ENCODE measurements at places on chromosomes 2 and 18. TPM values are rescaled to one million over a fixed set of nuclear protein-coding genes. Genes with fewer than 3 reads are reported as not detected.

Gene CRYGC
- total RNA-seq = not detected

Gene STPG4
- 0.23 TPM for total RNA-seq

Gene TTN
- total RNA-seq = 3.1 TPM

Gene LCLAT1
- 21.7 TPM for total RNA-seq

Gene FER1L5
- total RNA-seq = not detected

Gene PLGLB2
- 0.54 TPM for total RNA-seq

Gene SATB2
- total RNA-seq = 0.07 TPM

Gene SERPINB10
- total RNA-seq = not detected

Gene CAPN14
- total RNA-seq = 0.51 TPM

Gene HSBP1L1
- total RNA-seq = 16.9 TPM

Gene APCDD1
- total RNA-seq = not detected
